ENCODE measurements at places on chromosomes 12 and 14. TPM values are rescaled to one million over a fixed set of nuclear protein-coding genes. Genes with fewer than 3 reads are reported as not detected.

GRCh38 chr12:90945070-90945649, 9.8 kb downstream of the CCER1 start:
- no peak for DNase-seq

Gene COCH
- total RNA-seq, result 1.8 TPM

Gene ANKRD33
- total RNA-seq, result 1.2 TPM

GRCh38 chr12:116314477-116314876, 37.0 kb upstream of the MED13L start:
- no peak for DNase-seq

DNA sequence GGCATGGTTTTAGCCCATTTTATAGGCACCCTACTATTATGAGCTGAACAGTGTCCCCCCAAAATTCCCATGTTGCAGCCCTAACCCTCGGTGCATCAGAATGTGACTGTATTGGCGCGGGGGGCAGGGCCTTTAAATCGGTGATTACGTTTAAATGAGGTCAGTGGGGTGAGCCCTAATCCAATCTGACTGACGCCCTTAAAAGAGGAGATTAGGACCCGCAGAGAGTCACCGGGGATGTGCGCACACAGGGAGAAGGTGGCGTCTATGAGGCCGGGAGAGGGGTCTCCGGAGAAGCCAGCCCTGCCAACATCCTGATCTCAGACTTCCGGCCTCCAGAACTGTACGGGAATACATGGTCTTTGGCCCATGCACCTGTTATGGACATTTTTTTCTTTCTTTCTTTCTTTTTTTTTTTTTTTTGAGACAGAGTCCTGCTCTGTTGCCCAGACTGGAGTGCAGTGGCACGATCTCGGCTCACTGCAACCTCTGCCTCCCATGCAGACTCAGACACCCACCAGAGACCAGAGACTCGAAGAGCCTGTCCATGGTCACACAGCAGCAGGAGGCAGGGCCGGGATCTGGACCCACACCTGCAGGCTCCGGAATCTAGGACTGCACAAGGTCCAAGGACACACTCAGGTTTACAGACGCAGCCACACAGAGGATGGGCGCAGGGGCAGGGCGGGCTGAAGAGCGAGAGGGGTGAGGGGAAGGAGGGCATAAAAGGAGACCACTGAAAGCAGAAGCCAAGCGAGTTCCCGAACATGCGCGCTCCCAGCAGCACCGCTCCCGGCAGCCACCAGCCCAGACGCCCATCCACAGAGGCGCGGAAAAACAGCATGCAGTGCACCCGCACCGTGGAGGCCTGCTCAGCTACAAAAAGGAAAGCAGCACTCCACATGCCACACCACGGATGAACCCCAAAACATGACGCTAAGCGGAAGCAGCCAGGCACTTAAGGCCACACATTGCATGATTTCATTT, 19.0 kb downstream of the SCARB1 start:
- DNase-seq, result no peak

Gene ATXN2
- 32.1 TPM for total RNA-seq

DNA sequence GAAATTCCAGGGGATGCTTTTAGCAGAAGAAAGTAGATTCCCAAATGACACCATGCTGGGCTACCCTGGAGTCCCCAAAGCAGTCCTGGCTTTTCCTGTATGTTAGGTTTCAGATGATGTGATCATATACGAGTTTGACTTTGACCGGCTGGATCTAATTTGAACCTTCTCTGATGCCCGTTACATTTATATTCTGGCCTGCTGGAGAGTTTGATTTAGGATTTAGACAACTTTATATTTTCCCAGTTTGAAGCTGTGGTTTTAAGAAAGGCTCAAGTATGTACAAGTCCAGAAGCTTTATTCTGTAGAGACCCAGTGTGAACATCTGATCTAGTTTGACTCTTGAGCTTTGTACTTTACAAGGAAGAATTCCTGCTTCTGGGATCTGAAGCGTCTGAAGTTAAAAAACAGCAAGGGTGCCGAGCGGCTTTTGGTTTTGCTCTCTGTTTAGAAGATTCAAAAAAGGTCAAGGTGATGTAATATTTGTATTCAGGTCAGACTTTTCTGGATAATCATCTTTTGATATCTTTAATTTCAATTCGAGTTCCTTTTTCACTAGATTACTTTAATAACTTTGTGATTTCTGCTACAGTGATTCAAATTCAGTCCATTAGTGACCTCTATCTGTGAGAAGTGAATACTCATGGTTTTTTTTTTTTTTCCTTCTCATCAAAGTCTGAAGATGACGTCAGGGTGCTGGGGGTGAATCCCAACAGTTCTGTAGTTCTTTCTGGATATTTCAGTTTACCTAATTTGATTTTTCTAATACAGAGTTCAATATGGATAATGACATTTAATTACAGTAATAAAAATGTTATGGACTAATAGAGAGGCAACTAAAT, 6.3 kb downstream of the FLRT2 start:
- no peak for DNase-seq

Gene LRIG3
- total RNA-seq, result 19.9 TPM

DNA sequence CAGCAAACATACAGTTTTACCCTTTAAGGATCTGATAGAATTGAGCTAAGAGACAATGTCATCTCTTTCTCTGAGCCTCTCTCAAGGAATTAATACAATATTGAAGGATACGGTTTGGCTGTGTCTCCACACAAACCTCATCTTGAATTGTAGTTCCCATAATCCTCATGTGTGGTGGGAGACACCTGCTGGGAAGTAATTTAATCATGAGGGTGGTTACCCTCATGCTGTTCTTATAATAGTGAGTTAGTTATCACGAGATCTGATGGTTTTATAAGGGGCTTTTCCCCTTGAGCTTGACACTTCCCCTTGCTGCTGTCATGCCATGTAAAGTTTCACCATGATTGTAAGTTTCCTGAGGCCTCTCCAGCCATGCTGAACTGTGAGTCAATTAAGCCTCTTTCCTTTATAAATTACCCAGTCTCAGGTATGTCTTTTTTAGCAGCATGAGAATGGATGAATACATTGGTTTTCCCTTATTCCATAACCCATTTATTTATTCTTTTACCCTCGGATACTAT, 47.6 kb downstream of the TMEM30B start:
- DNase-seq, result no peak

DNA sequence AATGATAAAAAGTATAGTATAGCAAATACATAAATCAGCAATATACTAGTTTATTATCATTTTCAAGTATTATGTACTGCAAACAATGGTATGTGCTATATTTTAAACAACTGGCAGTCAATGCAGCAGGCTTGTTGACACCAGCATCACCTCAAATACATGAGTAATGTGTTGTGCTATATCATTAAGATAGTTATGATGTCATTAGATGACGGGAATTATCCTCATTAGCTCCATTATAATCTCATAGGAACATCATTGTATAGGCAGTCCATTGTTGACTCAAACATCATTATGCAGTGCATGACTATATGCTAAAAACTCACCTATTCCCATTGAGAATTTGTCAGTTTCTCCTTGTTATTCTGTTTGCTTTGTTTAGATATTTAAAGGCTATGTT, 85.4 kb downstream of the PRKD1 start:
- DNase-seq, result no peak

Measured in glomerular endothelial cell (primary cell).